ENCODE measurements at places on chromosomes 16 and 17.

DNA sequence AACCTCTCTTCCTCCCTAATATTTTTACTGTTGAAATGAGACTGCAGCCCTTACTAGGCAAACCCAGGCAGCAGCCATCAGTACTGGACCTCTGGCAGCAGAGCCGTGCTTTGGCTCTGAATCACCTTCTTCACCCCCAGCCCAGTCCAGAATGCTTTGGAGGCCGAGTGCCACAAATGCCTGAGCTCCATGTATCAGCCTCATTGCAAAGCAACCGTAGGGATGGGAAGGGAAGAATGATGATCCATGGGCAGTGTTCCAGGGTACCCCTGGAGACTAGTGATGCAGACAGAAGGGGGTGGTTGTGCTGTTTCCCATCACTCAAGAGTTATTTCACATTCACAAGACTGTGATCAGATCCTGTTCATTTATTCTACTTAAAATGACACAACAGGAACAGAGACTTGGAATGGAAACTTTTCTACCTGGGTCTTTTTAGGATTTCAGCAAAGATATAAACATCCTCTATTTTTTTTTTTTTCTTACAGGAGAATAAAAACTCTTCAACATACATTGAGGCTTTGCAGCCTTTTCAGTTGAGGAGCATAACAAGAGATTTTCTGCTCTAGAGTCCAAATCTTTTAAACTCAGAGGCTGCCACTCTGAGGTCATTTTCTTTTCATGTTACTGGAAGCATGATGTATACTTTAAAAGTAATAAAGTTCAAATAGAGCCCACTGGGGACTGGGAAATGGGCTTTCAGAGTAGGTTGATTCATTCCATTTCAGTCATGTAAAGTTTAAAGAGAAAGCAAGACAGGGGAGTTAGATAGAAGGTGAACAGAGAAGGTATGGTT lies 138.3 kb downstream of the KCNJ2 start:
- no peak for DNase-seq

DNA sequence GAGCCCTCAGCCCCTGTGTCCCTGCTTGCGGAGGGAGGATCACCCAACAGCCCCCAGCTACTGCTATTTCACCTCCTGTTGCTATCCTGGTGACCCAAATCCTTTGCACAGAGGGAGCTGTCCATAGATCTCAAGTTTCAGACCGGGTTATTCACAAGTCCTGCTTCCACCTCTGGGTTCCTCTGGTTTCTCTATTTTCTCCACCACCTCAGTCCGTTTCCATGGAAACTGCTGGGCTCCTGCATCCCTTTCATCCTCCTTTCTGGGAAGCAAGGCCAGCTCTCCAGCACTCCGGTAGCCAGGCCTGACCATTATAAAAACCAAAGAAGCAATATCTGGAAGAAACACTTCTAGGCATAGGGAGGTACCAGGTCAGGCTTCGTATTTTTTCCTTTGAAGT lies 4.8 kb upstream of the CALB2 start:
- DNase-seq = no peak

GRCh38 chr16:57538235-57538721 lies 1.9 kb upstream of the CCDC102A start:
- no peak for DNase-seq

- no peak for DNase-seq
Measured at GRCh38 chr16:635573-636205, 416 bp downstream of the METTL26 start.

GRCh38 chr16:86346034-86346433 lies 164.3 kb upstream of the FOXF1 start:
- no peak for DNase-seq

DNA sequence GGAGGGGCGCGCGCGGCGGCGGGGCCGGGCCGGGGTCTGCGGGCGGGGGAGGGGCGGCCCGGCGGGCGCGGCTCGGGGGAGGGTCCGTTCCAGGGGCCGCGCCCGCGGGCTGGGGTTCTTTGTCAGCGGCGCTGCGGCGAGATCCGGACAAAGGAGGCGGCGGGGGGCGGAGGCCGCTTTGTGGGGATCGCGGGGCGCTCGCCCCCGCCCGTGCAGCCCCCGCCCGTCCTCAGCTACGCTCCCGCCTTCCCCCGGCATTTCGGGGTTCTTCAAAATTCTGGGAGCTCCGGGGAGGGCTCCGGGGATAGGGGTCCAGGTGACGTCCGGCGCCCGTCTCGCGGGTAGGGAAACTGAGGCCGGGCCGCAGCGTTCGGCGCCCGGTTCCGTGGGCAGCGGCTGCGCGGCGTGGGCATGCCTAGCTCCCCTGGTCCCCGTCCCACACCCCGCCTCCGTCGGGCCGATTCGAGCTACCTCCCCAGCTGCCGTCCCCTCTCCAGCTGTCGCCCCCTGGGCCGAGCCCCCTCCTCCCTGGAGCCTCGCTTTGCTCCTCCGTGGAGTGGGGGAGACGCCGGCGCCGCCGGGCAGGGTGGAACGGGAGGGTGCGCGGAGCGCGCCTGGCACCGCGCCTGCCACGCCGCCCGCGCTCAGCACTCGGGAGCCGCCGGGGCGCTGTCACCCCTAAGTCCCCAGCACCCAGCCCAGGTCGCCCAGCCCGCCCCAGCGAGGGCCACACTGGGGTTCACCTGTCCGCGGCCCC lies 546 bp downstream of the SNN start:
- DNase-seq = no peak

DNA sequence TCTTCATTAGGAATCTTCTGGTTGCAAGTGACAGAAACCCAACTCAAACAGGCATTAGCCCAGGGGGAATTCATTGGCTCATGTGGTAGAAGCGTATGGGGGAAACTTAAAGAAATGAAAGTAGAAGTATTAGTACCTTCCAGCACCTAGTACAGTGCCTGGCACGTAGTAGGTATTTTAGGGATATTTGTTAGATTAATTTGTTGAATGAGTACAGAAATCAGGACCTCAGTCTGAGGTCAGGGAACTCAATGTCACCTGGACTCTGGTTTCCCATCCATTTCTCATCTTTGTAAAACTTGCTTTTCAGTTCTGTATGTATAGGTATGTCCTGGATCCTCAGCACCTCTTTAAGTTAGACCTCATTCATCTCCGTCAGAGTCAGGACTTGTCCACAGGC lies 32.5 kb downstream of the TMC5 start:
- no peak for DNase-seq

DNA sequence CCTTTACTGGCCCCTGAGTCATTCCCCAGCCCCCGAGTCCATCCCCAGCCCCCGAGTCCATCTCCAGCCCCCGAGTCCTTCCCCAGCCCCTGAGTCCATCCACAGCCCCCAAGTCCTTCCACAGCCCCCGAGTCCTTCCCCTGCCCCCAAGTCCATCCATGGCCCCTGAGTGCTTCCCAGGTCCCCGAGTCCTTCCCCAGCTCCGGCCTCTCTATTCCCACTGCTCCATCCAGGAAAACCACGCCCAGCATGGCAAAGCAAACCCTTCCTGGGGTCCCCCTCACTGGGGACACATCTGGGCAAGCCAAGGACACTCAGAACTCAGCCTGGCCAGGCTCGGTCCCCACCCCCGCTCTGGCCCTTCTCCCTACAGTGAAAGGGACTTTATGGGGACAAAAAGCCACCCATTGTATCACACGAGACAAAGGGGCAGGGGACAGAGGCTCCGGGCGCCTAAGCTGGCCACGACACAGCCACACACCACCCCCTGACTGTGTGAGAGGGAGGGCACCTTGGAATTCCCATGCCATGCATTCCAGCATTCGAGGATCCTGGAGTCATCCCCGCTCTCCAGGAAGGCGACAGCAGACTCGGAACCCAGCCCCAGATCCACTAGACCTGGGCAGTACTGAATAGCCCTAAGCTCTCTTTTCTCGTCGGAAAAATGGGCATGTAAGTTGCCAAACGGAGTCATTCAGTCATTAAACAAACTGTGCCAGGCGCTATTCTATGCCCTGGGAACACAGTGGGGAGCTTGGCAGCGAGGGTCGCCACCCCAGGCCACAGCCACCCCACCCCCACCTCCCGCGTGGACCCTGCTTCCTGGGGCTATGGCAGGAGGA lies 14.0 kb downstream of the PLLP start:
- no peak for DNase-seq

DNA sequence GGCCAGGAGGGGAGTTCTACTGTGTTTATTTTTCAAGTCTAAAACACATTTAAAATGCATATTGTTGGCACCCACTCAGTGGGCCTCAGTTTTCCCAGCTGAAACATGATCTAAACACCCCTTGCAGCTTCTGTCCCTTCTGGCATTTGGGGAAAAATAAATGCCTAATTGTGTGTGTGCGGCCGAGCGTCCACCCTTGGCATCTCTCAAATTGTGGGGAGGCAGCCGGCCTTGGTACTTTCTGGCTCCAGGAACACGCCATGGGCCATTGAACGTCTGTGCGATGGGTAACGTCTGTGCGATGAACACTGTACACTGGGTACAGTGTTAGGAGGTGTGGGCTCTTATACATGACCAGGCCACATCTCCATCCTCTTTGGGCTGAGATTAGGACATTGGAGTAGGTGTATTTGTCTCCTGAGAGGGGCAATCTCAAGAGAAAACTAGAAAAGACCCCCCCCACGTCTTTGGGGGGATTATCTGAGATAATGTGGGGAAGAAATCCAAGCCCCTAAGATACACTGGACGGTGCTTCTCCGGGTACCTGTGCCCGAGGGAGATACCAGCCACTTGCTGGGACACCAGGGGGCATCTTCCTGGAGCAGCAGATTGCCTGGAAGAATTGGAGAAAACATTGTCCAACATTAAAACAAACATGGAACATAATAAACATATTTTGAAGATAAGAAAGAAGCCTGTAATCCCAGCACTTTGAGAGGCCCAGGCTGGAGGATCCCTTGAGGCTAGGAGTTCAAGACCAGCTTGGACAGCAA lies 54.9 kb downstream of the RAB11FIP4 start:
- DNase-seq = no peak

DNA sequence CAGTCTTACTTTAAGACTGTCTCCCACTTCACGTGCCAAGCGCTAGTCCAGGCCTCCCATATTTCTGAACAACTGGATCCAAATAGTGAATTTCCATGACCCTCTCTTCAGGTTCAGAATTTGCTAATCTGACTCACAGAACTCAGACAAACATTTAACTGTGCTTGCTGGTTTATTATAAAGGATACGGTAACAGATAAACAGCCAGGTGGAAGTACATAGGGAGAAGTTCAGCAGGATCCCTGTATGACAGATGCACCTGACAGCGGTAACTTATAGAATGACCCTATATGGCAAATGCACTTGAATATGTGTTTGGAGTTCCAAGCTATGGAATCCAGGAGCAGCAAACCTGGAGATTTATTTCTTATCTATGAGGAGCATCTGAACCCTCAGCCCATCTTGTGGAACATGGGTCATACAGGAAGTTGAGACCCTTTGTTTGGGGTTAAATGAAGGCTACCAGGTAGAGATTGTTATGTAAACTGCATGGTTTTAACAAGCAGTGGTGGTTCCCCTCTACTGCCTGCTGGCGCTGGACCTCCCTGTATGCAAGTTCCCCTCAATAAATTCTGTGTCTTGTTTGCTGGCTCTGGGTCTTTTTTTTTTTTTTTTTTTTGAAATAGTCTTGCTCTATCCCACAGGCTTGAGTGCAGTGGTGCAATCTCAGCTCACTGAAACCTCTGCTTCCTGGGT lies 622.6 kb downstream of the KCNJ2 start:
- no peak for DNase-seq

- no peak for DNase-seq
Measured at GRCh38 chr17:28524476-28525424, 18.6 kb downstream of the FOXN1 start.

DNA sequence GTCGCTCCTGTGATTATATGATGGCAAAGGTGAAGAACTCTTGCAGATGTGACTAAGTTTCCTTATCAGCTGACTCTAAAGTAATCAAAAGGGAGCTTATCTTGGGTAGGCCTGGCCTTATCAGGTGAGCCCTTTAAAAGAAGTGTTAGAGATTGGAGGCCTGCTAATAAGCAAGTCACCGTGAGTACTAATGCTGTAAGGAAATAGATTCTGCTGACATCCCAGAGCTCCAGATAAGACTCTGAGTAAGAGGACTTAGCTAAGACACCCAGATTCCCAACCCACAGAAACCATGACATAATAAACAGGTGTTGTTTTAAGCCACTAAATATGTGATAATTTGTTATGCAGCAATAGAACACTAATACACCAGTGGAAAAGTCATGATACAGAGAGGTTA lies 99.9 kb upstream of the FAM20A start:
- no peak for DNase-seq

GRCh38 chr17:40577611-40578065 lies 12.4 kb upstream of the CCR7 start:
- no peak for DNase-seq

- no peak for DNase-seq
Measured at GRCh38 chr16:83138976-83139690, 512.4 kb downstream of the CDH13 start.

DNA sequence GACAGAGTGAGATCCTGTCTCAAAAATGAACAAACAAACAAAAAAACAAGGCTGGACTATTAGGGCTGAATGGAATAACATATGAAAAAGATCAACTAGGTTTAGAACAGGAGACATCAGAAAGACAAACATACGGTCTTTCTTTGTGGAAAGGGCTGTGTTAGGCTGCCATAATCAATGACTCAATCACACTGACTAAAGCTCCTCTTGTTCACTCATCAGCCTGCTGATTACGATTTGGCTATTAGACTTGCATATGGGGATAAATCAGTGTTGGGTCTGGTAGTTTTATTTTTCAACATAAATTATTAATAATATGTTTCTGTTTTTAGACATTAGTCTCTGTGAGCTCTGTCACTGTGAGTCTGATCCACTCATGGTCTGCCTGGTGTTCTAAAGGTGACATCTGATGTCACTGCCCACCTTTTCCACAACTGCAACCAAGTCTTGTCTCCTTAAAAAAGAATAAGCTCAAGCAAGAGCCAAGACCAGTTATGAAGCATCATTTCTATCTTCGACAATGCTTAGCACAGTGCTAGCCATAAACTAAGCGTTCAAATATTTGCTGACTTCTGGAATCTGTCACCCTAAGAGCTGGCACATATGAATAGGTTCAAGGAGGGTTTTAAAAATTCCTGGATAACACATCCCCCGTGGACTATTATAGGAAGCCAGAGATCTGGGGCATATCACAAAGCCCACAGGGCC lies 10.2 kb downstream of the CFAP20 start:
- DNase-seq = no peak

- no peak for DNase-seq
Measured at GRCh38 chr16:25570131-25570530, 121.6 kb upstream of the HS3ST4 start.

- no peak for DNase-seq
Measured at GRCh38 chr16:88783391-88784073, 1.5 kb downstream of the PIEZO1 start.
